ENCODE measurements at places on chromosomes 7 and 10. TPM values are rescaled to one million over a fixed set of nuclear protein-coding genes. Genes with fewer than 3 reads are reported as not detected.

The ASIC3 gene
- not detected for total RNA-seq

The GDF10 gene
- total RNA-seq = under 0.01 TPM

The IDI2 gene
- total RNA-seq = not detected

The OSBPL3 gene
- 33.9 TPM for total RNA-seq

The ANK3 gene
- total RNA-seq = 14.7 TPM

All from tracheal epithelial cell (primary cell).